Activated CD4-positive, alpha-beta memory T cell treated with anti-CD3 and anti-CD28 coated beads for 36 hours (primary cell): ENCODE measurements at places on chromosomes 13 and 19. TPM values are rescaled to one million over a fixed set of nuclear protein-coding genes. Genes with fewer than 3 reads are reported as not detected.

- peak; percentile 82 for DNase-seq
Measured at GRCh38 chr19:50358483-50359327, 6.7 kb downstream of the NAPSA start.

Gene RASGRP4
- 8.3 TPM for total RNA-seq

Gene N4BP2L1
- total RNA-seq, result 22.1 TPM

DNA sequence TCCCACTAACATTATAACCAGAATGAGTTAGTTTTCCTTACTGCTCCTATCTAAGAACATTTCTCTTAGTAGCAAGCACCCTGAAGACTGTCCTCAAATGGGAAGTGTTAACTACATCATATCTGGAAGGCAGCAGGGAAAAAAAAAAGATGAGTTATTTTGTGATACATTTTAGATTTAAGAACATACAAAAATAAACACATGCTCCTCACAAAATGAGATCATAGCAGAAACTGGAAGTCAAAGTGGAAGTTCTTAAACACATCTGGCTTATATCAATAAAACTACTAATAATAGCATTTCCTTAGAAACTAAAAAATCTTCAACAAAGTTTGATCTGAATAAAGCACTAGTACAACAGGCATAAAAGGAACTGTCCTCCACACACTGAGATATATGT is 70.4 kb downstream of the SLITRK6 start:
- DNase-seq, result no peak

Gene FFAR3
- total RNA-seq, result 1.1 TPM
